HCT116 (cell line): ENCODE measurements at places on chromosomes 3 and 15.

DNA sequence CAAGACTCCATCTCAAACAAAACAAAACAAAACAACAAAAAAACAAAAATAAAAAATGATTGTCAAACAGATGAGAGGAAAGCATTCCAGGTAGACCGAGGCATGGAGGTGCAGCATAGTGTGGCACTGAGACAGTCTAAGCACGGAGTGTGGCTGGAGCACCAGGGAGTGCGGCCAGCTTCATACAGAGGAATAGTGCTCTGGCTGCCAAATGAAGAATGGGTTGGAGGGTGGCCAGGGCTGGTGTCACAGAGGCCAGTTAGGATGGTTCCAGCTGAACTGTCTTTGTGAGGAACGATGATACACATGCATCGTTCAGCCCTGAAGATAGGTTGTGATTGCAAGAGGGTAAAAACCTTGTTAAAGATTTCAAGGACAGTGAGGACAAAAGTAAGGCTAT lies 28.3 kb downstream of the MITF start:
- DNase-seq: no peak

GRCh38 chr3:174618368-174619080 lies 240.6 kb upstream of the NAALADL2 start:
- DNase-seq: no peak

- DNase-seq: no peak
These were observed 462.6 kb downstream of the PDCD6IP start for GRCh38 chr3:34261001-34261385.

DNA sequence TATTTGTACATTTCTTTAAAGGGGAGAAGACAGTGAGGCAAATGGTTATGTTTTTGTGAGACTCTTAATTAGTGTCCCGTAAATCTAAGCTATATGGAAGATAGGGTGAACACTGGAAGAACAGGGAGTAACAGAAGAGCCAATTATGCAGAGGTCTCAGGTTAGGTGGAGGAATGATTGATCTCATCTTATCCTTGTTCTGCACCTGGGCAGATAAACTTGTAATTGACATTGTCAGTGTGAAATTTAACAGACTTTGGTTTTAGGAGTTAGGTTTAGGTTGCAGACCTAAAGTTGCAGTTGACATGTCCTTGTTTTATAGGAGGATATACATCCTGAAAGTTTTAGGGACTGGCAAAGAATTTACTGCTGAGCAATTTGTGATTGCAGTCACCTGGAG lies 3.1 kb upstream of the TWF2 start:
- no peak for DNase-seq

GRCh38 chr15:80699981-80700380 lies 4.9 kb downstream of the ABHD17C start:
- DNase-seq: no peak

DNA sequence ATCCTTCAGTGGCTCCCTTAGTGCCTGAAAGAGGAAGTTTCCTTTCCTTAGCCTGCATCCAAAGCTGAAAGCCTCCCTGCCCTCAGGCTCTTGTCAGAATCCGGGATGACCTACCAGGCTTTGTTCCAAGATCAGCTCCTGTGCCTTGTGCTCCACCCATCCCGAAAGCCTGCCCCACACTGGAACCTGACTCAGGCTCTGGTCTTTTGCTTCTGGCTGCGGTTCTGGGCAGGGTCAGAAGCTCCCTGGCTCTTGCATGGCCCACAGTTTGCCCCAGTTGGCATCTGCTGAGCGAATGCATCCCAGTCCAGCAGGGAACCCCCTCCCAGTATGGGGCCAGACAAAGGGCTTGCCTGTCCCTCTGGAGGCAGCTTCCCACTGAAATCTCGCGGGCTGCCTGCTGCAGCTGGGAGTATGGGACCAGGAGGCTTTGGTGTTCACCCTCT lies 25.9 kb upstream of the KIF23 start:
- no peak for DNase-seq

GRCh38 chr3:123793425-123793824 lies 90.7 kb downstream of the MYLK start:
- DNase-seq: no peak

- no peak for DNase-seq
These were observed 37.1 kb downstream of the TMEM158 start for GRCh38 chr3:45188719-45189659.

DNA sequence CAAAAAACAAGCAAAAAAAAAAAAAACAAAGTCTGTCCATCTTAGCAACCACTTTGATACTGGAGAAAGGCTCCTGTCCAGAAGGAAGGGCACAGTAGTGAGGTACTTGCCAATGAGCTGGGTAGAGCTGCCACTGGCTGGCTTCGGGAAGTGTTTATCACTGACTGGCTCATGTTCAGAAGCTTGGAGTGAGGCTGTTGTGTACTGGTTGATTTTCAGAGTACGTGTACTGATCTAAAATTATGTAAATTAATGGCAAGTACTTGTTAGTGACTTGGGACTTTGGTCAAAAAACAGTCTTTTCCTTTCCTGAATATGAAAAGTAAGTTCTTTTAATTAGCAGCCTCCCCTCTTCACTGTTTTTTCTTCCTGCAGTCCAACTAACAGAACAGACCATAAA lies 979 bp upstream of the ZNF621 start:
- DNase-seq: no peak

- no peak for DNase-seq
These were observed 91.4 kb upstream of the TJP1 start for GRCh38 chr15:29913528-29914135.

GRCh38 chr3:108820586-108820985 lies 2.0 kb upstream of the TRAT1 start:
- no peak for DNase-seq
